ENCODE measurements at places on chromosomes 4 and X.

DNA sequence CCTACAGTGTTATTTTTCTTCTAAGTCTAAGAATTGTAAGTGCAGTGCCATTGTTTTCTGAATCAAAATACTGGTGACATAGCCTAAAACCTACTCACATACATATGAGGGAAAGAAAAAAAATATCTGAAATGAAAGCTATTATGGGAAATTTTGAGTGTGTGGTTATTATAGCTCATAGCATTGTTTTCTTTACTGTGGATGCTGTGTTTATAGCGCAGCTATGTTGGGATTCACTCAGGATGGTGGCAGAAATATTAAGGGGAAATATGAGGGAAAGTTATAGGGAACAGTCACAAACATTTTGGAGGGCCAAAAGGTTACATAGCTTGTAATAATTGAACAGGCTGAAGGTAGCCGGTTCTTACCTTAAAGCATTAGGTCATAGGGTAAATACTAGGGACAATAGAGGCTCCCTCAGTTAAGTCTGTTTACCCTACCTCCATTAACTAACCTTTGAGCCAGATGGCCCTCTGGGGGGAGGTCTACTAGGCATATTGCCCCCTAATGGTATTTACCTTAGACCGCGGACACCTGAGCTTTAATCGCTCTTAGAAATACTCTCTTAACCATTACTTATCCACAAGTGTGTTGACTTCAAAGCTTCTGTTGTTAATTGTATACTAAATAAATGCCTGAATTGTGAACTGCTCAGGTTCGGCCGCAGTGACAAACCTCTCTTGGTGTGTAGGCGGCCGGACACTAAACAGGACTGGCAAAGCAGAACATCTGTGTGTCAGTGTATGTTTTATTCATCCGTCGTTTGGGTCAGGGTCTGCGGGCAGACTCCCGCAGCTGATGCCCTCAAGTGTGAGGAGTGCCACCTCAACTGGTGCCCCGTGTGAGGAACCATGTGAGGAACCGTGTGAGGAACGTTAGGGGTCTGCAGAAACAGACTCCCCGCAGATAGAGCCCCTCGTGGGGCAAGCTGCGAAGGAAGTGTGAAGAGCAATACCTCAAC is 21.3 kb upstream of the SULT1B1 start:
- no peak for DNase-seq

GRCh38 chrX:134525086-134525792 is 65.3 kb downstream of the HPRT1 start:
- no peak for DNase-seq

DNA sequence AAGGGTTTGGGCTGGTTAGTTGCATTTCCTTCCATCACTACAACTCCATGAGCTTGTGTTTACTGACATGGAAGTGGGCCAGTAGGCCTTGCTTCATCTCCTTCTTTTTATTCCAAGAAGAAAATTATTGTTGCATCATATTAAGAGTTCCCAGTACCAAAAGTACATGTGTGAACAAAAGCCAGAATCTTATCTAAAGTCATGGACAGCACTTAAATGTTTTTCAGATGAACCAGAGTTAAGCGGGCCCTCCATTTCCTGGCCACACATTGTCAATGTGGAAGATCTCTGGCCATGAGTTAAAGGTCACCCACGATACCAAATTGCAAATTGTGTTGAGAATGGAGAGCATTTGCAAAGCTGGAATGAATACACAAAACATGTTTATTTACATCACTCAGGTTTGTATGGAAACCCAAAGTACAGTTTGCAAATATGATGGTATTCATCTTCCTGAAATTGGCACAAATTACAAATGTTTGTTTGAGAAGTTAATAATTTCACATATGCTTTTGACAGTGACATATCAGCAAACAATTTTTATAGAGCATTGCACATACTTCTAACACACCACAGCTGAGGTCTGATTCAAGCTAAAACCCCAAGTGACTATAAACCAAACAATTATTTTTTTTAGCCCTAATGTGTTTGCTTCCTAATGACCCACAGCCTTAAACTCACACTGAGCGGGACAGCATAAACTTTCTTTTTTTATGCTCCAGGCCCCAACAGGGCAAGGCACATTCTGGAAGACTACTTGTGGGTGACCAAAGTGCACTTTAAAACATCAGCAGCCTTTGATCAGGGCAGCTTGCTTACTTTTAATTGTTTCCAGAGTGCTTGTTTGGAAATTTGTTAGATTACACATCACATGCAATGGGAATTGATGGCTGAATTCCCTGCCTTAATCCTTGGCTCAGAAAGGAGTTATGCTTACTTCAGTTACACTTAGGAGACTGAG is 502.9 kb upstream of the SLIT2 start:
- no peak for DNase-seq

- no peak for DNase-seq
Observed at GRCh38 chr4:127686658-127687057, 43.5 kb upstream of the SLC25A31 start.

DNA sequence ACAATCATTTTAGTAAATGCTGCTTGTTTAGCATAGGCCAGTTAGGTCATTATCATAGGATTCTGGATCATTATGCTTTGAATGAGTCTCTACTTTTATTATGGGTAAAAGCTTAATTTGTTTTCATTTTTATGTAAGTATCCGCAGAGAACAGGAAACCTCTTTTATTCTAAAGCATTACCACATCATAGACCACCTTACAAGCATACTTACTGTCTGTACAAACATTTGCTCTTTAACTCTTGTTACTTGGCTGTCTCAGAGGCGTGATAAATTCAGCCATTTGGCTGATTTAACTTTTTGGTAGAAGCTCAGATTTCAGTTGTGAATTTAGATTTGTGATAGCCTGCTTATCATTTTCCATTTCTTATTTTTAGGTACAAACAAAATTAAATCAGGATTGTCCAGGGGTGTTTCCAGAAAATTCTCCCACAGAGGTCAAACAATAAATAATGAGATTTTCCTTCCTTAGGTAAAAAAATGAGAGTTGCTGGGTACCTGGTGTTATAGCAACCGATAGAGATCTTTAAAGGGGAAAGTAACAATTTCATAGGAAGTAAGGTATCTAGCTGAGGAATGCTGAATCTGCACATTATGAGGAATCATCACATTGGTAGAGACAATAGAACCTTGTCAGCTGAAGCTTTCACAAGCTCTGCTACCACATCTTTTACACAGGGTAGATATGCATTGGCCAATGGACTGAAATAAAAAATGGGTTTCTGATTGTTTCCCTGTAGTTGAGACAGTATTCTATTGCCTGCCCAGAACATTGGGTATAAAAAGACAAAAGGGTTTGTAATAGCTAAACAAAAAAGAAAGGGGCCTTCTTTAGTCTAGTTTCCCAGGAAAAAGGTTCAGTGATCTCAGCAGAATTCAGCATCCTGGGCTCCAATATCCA is 62.5 kb downstream of the NDNF start:
- DNase-seq, result no peak

GRCh38 chrX:55623100-55623499 is at the start of gene FOXR2:
Gene FOXR2 (plus strand): TSS chrX:55623400. CDS start chrX:55623712, 312 bp downstream.
- DNase-seq, result no peak
